ENCODE measurements at places on chromosomes 12 and 14.

- DNase-seq = no peak
Measured at GRCh38 chr14:99546234-99546879, 57.6 kb downstream of the CCDC85C start.

GRCh38 chr14:53601409-53601808 lies 355.2 kb downstream of the BMP4 start:
- no peak for DNase-seq

- DNase-seq = peak; percentile 36
Measured at GRCh38 chr14:44846232-44846824, 115.4 kb downstream of the KLHL28 start.

- no peak for DNase-seq
Measured at GRCh38 chr14:72380456-72380855, 448.2 kb downstream of the RGS6 start.

DNA sequence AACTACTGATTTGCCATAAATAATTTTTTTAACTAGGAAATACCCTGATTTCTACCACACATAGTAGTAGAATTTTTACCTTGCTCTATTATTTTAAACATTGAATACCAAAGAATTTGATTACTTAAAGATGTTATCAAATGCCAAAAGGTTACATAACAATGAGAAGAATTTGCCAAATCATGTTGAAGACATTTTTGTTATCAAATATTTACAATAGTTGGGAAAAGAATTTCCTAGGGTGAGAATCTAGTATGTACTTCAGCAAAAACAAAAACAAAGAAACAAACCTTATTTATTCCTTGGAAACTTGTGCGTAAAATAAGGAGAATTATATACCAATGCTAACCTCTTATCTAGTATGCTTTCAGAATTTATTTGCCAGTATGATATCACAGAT lies 107.2 kb downstream of the SCAF11 start:
- no peak for DNase-seq

- DNase-seq = no peak
Measured at GRCh38 chr14:65242732-65243134, 140.4 kb upstream of the MAX start.

GRCh38 chr14:62133776-62134550 lies 371.7 kb downstream of the SNAPC1 start:
- no peak for DNase-seq

GRCh38 chr14:24894583-24895242 lies 155.2 kb downstream of the STXBP6 start:
- DNase-seq = no peak

DNA sequence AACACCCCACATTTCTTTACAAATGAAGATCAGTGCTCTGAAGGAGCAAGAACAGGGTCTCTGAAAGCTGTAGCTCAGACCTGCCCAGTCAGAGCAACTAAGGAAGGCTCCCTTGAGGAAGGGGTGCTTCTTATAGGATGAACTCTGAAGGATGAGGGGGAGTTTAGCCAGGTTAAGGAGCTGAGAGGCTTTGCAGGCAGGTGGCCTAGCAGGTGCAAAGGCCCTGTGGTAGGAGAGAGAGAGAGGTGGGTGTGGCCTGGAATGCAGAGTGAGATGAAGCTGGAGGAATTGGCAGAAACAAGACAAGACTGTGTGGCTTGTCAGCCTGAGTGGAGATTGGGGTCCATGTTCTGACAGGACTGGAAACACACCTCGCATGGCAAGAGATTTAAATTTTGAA lies 20.5 kb upstream of the FAM222A start:
- no peak for DNase-seq

DNA sequence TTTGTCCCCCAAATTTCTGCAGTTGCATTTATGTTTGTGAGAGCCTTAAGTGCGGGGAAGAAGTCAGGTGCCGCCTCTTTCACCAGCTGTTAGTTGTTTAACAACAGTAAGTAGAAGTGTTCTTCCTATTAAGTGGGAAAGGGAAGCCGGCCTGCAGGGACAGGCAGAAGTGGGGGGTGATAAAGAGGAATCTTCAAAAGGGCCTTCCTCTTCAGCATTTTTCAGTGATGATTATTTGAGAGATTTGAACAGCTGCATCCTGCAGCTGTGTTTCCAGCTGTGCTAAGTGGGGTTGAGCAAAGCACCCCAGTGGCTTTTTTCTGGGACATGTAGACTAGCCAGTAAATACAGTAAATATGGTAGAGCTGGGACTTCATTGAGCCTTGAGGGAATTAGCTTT lies 32.1 kb upstream of the SLC38A1 start:
- DNase-seq = peak; percentile 2

DNA sequence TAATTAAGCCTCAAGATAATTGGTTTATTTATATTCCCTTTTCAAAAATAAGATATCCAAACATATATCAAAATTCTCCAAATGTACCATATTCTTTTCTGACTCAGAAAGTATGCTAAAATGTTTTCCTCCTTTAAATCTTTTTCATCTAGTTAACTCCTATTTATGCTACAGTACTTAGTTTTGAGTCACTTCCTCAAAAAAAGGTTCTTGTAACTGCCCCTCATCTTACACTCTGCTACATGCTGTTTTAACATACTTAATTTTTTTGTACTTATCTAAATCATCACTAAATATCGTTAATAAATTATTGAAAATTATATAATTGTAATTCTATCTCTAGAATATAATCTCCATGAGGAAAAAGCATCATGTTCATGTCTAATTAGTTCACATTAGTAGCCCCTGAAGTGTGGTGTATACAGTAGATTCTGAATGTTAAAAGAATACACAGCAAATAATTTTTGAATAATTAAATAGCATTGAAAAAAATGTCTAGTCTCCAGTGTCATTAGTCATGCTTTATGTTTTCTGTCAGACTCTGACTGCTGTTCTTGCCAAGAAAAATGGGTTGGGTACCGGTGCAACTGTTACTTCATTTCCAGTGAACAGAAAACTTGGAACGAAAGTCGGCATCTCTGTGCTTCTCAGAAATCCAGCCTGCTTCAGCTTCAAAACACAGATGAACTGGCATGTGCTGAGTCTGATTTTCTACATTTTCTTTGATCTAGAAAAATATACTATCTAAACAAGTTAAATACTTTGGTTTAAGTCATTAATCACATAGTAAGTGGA lies 3.5 kb downstream of the KLRD1 start:
- DNase-seq = peak; percentile 4

- DNase-seq = no peak
Measured at GRCh38 chr14:68957775-68958174, 21.3 kb downstream of the ACTN1 start.

DNA sequence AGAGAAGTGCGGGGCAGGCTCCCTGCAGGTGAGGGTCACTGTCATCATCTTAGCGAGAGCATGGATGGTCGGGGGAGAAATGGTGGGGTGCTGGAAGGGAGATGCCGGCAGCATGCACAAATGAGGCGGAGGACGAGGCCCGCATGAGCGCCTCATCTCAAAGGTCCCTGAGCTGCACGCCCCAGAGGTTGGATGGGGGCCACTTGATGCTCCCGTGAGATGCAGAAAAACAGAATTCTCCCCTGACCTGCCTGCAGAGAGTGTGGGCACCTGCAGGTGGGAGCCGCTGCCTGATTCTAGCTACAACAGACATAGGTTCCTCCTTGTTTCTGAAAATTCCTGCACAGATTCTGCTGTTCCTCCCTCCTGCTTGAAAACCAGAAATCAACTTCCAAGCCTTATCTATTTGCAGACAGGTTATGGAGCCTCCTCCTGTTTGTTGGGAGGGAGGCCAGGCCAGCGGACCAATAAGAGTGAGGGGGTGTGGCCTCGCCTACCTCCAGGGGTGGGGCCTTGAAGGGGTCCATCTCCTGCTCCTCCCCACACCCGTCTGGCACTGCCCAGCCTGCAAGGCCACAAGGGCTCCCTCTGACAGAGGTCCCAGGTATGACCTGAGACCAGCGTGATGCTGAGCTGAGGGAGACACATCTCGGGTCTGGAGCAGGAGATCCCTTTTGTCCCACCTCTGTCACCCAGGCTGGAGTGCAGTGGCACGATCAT lies 67.2 kb downstream of the KDM2B start:
- DNase-seq = no peak

- no peak for DNase-seq
Measured at GRCh38 chr12:100833282-100833681, 38.7 kb downstream of the ANO4 start.

- no peak for DNase-seq
Measured at GRCh38 chr12:93059925-93060665, 131.0 kb upstream of the EEA1 start.

DNA sequence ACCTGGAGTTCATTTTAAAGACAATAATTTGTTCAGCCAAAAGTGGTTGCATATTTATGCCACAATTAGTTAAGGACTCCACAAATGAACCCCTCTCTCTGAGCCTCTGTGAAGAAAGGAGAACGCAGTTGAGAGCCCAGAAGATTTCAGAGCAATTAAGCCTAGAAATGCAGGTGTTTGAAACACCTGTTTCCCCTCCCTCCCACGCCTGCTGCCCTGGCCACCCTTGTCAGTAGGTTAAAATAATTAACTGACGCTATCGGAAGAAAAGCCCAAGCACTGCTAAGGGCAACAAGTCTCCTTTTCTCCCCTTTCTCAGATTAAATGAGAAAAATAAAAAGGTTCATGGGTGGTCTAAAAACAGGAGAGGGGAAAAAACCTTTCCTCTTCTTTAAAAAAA lies 99.2 kb downstream of the PPM1A start:
- no peak for DNase-seq

DNA sequence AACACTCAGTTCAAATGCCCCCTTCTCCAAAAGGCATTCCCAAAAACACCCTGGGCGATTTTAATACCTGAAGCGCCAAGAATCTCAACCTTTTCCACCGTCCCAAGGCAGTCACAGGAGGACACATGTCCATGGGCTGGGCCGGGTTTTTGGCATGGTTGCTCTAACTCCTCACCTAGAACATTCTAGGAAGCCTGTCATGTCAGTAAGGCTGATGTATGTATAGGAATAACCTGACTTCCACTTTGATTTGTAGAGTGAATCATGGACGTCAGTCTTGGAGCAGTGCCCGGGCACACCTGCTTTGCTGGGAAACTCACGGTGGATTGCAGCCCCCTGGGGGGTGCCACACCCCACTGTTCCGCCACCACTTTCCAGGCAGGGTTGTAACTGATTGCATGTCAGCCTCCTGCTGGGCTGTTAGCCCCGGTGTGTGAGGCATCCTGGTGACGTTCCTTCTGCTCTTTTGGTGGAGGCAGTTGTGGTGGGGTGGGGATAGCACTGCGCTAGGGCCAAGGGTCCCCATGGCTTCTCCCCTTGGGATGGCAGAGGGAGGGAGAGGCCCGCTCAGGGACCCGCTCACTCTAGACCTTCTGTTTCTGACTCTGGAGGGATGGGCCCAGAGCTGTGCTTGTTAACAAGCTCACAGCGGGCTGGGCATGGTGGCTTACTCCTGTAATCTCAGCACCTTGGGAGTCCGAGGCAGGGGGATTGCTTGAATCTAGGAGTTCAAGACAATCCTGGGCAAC lies 35.2 kb upstream of the FAM181A start:
- DNase-seq = no peak

GRCh38 chr14:89669193-89669592 lies 252.2 kb upstream of the FOXN3 start:
- DNase-seq = no peak

- DNase-seq = peak; percentile 29
Measured at GRCh38 chr14:89430391-89431236, 13.6 kb upstream of the FOXN3 start.

DNA sequence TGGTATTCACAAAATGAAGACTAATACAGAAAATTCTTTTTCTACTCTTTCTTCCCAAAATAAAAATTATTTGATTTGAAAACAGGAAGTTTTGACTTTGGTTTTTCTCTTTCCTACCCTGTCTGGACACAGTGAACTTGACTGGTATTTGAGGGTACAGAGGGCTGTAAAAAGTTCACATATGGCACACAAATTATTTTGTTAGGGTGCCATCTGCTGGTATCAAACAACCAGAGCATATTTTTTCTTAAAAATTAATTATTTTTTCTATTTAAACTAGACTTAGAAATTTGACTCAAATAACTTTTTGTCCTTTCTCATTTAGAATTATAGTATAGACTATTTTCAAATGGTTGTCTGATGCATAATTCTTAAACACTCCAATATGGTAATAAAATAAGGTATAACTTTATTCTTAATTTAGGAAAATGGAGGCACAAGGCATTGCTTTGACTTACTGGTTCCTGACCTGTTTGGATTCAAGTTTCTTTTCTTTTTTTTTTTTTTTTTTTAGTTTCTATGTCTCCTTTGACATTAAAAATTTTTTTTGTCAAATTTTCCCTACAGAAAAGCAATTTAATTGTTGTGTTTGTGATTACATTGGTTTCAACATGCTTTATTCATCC lies 390.6 kb downstream of the PRKD1 start:
- DNase-seq = peak; percentile 17

GRCh38 chr14:50410071-50410470 lies 13.4 kb upstream of the CDKL1 start:
- no peak for DNase-seq

- peak; percentile 95 for DNase-seq
Measured at GRCh38 chr12:12901158-12901791, 9.9 kb downstream of the GPRC5A start.

GRCh38 chr12:121145221-121145620 lies 12.5 kb downstream of the P2RX7 start:
- peak; percentile 13 for DNase-seq

DNA sequence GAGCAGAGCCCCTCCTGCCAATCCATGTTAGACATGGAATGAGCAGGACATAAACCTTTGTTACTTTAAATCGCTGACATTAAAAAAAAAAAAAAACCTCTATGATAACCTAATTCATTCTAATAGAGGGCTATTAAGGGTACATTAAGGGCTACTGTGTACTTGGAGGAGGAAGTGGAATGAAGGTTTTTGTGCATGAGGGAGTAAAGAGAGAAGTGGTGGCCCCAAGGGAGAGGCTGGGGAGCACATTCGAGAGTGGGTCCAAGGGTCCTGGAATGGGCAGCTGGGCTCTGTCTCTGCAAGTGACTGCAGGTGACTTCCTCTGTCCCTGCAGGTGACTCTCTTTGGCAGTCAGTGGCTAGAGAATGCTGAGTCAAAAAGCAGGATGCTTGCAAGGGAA lies 32.1 kb upstream of the PTGDR start:
- no peak for DNase-seq

DNA sequence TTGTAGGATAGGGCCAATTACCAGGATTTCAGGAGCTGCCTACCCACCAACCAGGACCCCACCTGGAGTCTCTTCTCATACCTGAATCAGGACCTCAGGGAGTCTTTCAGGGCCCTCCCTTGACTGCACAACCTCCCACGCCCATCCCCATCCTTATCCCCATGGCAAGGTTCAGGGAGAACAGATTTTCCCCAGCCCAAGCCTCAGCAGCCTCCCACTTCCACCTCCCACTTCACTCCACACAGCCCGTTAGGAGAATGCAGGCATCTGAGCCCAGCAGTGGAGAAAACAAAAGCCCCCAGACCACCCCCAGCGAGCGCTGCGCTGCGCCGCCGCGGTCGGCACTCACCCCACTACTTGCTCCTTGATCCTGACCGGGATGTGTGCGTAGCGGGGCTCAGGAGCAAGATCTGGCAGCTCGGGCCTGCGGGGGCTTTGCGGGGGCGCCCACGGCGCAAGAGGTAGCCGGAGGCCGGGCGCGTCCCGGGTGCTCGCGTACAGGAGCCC lies 1.4 kb downstream of the B4GALNT1 start:
- no peak for DNase-seq

GRCh38 chr12:127389923-127390322 lies 877.0 kb upstream of the TMEM132C start:
- peak; percentile 81 for DNase-seq
